Activated gamma-delta T cell treated with anti-CD3 and anti-CD28 coated beads, Interleukin-2, amount 50 U/mL, for 16 hours (primary cell): ENCODE measurements at places on chromosomes 6 and 20.

DNA sequence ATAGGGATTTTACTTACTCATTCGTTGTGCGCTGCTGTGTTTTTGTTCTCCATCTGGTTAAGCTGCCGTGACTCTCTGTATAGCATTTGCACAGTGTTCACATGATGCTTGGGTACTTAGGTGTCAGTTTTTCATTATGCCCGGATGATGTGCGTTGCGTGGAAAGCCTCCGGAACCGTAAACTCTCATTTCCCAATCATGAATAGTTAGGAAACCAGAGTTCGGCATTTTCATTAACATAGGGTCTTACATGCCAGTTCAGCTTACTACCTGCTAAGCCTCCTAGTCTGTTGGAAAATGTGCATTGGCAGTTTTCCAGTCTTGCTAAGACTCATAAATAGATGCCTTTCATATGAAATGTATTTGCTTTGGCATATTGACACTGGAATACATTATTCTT lies 483.4 kb upstream of the FLRT3 start:
- DNase-seq = no peak

DNA sequence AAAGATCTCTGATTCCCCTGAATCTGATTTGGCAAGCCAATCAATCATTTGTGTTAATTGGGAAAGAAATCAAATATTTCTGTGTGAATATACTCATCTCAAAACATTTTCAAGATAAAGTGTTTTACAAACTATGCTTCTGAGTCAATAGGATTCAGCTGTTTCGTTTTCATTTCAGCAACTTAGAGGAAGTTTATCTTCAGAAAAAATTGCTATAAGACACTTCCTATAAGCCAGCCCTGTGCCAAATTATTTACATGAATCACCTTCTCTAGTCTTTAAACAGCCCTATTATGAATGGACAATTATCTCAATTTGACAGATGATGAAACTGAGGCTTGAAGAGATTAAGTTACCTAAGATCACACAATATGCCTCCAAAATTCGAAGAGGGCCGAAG lies 10.9 kb downstream of the DEFB129 start:
- no peak for DNase-seq

DNA sequence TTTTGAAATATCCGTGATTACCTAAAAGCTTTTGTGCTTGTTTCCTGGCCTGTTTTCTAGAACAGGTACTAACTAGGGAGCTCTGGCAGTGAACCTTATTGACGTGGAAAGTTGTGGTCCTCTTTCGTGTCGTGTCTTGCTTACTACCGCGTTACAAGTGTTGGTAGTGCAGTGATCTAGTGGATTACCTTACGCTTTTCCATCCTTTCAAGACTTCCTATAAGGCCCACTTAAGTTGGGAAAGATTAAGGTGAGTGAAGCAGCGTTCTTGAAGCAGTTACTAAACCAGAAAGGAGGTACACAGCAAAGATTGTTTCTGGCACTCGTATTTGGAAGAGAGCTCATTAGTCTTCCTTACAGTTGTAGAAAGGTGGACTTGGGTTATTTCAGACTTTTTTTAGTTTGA lies 1.9 kb downstream of the PNRC1 start:
- no peak for DNase-seq

- DNase-seq = no peak
These were observed 280.2 kb downstream of the CDKAL1 start for GRCh38 chr6:20814494-20814893.

DNA sequence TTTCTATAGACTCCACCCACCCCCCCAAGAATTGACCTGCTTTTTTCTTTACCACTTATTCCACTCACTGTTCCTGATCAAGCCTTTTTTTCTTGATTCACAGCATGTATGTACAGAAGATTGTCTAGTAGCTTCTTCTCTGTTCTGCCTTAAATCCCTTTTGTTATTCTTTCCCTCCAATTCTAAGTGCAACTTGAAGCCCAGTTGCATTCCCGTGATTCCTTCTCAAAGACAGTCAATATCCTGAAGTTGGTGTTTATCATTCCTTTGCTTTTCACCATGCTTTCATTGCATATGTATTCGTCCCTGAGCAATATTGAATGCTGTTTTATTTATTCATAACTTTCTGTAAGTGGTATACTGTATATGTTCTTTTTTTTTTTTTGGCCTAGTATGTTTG lies 21.0 kb downstream of the XRN2 start:
- no peak for DNase-seq

- no peak for DNase-seq
These were observed 19.1 kb downstream of the ADGRB3 start for GRCh38 chr6:68654134-68654533.

GRCh38 chr6:47663462-47664216 lies 34.7 kb upstream of the ADGRF4 start:
- no peak for DNase-seq

DNA sequence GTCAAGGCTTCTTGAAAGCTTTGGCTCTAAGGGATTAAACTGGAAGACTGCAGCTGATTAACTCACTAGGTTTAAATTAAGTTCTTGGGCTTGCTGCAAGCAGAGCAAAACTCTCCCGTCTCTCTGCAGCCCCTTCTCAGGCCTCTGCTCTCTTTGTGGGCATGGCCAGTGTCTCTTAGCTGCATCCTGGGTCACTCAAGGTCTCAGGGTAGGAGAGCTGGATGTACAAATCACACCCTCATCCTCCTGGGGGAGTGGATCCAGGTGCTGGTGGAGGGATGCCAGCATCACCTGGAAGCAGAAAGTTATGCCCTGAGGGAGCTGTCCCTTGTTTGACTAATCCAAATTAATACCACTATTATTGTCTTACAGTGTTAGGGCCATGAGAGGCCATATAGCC lies 35.8 kb downstream of the GCM1 start:
- DNase-seq = no peak

- no peak for DNase-seq
These were observed 54.5 kb downstream of the DZANK1 start for GRCh38 chr20:18412221-18412901.

GRCh38 chr6:5453546-5453945 lies 192.2 kb downstream of the FARS2 start:
- DNase-seq = no peak
